ENCODE measurements at places on chromosomes 5 and 9.
A peak's percentile ranks its signal among the peaks of the same experiment; 100 is the strongest.

DNA sequence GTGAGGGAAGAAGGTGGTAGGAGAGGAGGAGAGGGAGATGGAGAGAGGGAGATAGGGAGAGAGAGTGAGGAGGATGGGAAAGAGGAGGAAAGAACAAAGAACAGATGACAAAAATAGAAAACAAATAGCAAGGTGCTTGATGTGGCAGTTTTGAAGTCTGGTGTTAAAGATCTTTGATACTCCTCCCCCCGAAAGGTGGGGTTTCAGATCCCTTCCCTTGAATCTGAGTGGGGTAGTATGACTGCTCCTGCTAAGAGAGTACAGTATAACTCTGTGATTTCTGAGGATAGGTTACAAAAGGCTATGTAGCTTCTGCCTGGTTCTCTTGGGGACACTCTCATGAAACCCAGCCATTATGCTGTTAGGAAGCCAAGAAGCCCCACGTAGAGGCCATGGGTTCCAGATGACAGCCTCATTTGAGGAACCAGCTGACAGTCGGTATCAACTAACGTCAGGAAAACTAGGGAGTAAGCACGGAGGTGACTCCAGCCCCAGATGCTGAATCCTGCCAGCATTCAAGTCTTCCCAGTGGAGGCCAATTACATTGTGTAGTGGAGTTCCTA, 102.1 kb downstream of the FANCC start:
- DNase-seq = no peak

DNA sequence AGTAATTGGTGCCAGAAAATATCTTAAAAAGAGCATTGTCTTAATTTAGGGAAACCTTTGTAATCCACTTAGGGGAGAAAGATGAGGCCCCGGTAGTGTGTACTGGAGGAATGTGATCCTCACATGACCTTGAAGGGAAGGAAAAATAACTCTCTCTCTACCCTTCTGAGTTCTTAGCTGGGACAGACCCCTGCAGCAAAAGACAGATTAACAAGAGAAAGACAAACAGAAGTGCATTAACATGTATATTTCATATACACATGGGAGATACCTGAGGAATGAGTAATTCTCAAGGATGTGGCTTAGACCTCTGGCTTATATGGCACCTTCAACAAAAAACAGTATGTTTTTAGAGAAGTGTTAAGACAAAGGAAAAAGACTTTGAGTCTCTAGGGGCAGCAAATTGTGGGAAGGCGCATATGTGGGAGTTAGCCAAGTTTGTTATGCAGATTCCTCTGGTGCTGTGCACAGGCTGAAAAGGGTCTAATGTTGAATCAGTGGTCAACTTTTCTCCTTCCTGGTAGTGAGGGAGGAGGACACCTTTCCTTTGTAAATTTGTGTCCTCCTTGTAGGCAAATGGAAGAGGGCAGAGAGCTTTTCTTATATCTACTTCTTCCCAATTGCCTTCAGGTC, 138.8 kb downstream of the LRRC70 start:
- no peak for DNase-seq

GRCh38 chr9:93613174-93613573, 36.8 kb downstream of the PHF2 start:
- DNase-seq = no peak

DNA sequence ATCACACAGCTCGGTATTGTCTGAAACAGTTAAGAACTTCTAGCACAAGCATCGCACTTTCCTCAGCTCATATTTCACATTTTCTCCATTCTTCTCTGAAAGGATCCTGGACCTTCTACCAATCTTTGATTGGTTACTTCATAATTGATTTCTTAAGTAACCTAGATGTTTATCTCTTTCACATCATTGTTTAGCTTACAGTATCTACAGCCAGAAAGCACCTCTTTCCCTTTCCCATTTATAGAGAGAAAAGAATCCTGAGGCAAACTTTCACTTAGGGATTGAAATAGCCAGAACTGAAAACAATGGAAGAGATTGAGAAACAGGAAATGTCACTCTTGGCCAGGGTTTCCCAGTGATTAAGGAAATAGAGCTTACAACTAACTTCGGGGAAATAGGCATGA, 2.5 kb downstream of the IL33 start:
- DNase-seq = no peak

GRCh38 chr9:534886-535285, 306.6 kb upstream of the DMRT1 start:
- DNase-seq = no peak

GRCh38 chr5:150801117-150801927, 22.8 kb downstream of the SMIM3 start:
- DNase-seq = peak; percentile 57
